T-helper 9 cell (primary cell): ENCODE measurements at places on chromosomes 2 and 18.

GRCh38 chr18:14179306-14179705 is 47.1 kb upstream of the ZNF519 start:
- DNase-seq = no peak

DNA sequence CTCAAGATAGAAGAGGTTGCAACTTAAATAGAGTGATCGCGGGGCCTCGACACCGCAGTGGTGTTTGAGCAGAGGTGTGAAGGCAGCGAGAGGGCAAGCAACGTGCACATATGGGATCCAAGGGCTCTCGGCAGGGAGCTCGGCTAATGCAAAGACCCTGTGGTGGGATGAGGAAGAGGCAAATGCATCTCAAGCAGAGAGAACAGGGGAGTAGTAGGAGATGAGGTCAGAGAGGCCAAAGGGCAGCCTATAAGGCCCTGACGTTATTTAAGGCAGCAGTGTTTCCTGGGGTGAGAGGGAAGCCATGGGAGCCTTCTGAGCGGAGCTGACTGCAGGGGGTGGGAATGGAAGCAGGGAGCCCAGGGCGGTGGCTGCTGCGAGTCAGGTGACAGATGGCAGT is 74.5 kb downstream of the MRPS9 start:
- DNase-seq = no peak

GRCh38 chr2:184425083-184425482 is 173.2 kb upstream of the ZNF804A start:
- no peak for DNase-seq

GRCh38 chr2:120654381-120655134 is 81.1 kb upstream of the GLI2 start:
- DNase-seq = no peak

DNA sequence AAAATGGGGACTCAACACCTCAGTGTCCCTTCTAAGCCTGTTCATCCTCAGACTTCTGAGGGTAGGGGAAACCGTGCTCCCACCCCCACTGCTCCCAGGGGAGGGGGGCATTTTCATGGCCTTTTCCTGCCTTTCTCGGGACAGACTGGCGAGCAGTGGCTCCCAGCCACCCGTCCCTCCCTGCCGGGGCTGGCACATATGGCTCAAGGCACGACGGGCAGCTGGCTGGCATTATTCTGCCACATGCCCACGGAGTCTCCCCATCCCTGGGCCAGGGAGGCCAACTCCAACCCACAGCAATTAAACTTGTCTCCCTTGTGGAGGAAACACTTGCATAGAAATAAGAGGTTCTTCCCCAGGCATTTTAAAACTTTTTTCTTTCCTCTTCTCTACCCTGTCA is 148.5 kb upstream of the CBLN2 start:
- no peak for DNase-seq

DNA sequence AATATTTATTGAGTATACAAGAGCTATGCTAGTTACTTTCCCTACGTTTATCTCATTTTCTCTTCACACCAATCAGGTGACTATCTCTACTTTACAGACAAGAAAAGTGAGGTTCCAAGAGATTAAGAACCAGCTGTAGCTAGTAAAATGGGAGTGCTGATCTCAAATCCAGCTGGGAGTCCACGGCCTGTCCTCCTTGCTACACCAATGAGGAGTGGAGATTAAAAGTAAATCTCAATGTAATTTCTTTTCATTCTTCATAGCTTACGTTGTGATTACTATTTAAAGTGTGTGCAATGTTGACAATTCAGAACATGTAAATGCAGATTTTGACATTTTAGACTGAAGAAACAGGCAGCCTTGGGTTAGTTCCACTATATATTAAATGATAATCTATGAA is 53.9 kb upstream of the NRP2 start:
- no peak for DNase-seq

DNA sequence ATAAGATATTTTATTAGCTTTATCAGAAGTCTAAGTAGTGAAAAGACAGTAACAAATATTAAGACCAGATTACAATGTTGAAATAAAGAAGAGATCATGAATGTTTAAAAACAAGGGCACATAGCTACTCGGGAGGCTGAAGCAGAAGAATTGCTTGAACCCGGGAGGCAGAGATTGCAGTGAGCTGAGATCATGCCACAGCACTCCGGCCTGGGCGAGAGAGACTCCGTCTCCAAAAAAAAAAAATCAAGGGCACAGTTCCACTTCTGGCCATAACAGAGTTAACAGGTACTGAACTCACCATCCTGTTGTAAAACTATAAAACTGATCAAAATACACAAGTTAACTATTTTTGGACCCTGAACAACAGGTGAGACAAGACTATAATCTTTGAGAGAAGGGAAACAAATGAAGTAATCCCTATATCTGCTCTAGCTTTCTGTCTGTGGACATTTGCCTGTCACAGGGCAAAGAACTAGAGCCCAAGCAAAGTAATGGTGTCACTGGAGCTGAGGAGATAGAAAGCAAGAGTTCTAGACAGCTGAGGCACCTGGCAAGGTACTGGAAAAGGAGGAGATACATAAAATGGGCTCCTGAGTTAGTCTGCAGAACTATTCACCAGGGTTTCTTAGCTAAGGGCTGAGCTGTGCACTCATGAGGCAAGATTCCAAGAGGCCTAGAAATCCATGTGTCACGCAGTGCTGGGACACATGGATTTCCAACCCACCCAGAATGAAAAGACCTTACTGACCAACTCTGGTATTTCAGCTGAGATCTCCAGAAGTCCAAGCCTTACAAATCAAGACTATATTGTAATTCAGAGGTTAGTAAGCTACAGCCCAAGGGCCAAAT is 15.2 kb downstream of the MMADHC start:
- no peak for DNase-seq

- no peak for DNase-seq
Observed at GRCh38 chr2:61460163-61460562, 10.7 kb downstream of the USP34 start.

DNA sequence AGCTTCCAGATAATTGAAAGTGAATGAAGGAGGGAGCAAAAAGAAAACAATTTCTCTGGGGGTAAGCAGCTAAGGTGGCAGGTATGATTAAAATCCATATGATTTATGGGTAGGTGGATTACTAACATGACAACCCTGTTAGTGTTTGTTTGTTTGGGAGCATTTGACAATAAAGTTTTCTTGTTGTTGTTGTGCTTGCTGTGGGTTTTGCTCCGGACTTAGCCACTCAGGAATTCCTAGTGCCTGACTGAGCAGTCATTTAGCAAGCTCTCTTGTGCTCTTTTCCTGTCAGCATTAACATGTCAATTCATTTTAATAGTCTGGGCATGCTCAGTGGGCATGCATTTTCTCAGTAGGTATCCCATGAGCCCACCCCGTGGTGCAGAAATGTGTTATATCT is 674.8 kb upstream of the ZEB2 start:
- no peak for DNase-seq

DNA sequence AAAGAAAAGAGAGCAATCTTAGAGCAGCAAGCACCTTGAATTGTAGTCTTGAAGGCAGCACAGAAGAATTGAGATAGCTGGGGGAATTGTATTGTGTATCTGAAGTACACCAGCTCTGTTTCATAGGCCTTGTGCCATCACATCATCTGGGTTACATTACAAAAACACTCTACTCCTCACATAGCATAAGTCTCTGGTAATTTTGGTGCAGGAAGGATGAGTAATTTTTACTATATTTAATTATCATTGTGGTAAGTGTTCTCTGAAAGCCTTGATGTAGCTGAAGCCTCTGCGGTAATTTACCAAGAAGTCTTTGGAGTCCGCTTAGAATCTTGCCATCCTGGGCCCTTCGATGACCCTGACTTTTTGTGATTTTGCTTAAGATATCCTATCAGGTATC is 291.1 kb downstream of the ARHGAP15 start:
- no peak for DNase-seq

- no peak for DNase-seq
Observed at GRCh38 chr18:44924785-44925499, 244.3 kb downstream of the SETBP1 start.

DNA sequence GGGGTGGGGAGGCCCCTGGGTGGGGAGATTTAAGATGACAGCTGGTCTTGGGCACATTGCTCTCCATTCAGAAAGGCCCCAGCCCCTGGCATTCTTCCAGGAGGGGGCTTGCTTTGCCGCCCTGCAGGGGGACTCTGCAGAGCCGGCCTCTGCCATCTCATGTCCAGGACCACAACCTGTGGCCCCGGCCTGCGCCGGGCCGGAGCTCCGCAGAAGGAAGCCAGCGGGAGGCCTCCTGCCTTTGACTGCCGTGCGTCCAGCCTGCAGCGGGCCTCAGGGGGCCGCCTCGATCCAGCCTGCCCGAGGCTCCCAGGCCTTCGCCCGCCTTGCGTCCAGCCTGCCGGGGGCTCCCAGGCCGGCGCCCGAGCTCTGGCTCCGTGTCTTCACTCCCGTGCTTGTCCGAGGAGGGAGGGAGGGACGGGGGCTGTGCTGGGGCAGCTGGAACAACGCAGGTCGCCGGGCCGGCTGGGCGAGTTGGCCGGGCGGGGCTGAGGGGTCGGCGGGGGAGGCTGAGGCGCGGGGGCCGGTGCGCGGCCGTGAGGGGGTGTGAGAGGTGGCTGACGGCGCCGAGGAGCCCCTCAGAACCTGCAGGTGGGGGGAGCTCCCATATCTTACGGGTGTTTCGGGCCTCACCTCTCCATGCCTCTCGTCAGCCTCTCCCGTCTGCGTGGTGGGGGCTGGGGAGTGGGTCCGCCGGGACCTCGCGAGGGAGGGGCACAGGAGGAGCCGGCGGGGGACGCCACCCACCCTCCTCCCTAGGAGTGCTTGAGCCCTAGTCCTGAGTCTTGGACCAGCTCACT is 20.4 kb downstream of the GPC1 start:
- no peak for DNase-seq

DNA sequence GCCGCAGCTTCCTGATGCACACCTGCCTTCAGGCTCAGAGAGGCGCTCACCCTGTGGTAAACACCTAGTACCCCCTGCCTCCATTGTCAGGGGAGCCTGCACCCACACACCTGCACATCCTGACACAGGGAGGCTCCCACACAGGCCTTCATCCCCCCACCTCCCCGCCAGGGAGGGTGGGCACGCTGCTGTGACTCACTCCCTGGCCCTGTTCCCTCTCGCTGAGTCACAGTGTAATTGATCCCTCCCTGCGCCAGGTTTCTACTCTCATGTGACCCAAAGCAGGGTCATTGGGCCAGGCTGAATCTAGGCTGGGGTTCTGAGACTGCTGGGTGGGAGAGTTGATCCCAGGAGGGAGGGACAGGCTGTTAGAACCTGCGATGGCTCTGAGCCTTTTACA is 8.5 kb upstream of the CELF4 start:
- DNase-seq = no peak

DNA sequence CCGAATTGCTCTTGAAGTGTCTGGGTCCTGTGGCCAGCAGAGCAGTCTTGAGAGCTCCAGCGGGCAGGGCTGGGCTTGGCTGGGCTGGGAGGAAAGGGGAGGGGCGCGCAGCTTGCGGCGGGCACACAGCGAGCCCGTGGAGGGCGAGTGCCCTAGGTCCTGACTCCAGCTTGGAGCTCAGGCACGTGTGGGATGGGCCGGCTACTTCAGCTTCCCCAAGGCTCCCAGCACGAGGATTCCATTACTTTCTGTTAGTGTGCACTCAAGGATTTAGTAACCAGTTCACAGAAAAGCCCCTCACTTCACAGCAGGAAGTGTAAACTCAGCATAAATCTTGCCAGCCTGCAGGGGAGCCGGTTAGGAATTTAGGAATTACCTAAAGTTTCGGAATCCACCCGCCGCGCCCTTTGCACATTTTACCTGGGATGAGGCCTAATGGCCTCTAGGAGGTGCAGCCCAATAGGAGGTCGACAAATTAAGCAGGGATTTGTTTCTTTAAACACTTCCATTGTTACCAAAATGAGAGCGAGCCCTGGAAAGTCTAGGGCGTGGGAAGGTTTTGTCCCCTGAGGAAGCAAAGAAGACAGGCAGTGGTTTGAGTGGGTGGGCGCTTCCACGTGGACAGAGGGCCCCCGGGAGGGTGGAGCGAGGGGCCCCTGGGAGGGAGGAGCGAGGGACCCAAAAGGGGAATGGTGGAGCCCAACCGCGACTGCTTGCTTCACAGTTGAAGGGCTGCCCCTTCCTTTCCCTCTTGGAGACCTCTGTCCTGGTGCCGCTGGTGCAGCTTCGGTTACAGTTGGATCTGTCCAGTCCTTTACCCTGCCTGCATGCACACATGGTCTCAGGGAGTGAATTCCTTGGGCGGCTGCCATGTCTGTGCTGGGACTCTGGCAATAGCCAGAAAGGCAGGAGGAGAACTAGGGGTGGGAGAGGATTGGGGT is 93.3 kb downstream of the CTAGE1 start:
- no peak for DNase-seq

DNA sequence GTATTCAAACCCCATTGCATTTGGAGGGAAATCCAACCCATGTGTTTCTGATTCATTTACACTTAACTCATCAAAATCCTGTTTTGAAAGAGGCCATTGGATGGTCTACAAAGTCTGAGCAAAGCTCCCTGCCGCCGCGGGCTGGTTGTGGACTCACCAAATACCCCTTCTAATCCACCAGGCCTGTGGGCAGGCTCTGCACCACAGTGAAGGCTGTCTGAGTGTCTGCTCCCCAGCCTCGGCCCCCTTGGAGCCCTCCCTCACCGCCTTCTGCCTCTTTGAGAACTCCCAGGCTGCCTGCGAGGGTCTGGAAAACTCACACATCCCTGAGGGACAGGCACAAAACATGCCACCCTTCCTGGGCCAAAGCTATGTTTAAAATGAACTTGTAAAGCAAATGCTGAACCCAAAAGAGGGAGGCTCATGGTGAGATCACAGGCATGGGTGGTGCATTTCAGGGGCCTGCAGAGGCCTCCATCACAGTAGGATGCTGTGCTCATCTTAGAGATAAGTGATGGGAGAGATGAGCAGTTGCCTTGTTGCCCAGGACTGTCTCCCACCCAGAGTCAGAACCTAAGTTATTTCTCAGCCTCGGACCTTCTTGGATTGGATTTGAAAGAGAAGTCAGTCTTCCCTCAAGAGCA is 225.0 kb downstream of the CYP26B1 start:
- DNase-seq = no peak

DNA sequence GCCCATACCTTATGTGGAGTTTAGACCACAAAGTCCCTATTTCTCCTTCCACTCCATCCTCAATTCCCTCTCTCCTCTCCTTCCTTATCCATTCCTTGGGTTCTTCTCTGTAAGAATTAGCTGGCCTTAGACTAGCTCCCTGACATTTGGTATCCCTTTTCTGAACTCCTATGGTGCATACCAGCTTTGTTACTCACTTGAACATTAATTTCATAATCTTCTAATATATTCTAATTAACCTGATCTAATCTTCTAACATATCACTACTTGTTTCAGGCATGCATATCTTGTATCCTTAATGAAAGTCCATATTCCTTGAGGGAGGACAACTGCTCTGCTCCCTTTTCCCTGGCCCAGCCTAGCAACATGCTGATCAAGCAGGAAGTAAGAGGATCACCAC is 66.4 kb downstream of the EHD3 start:
- no peak for DNase-seq
